Neural progenitor cell (in vitro differentiated cells): ENCODE measurements at places on chromosomes 11 and 22. TPM values are rescaled to one million over a fixed set of nuclear protein-coding genes. Genes with fewer than 3 reads are reported as not detected.

DNA sequence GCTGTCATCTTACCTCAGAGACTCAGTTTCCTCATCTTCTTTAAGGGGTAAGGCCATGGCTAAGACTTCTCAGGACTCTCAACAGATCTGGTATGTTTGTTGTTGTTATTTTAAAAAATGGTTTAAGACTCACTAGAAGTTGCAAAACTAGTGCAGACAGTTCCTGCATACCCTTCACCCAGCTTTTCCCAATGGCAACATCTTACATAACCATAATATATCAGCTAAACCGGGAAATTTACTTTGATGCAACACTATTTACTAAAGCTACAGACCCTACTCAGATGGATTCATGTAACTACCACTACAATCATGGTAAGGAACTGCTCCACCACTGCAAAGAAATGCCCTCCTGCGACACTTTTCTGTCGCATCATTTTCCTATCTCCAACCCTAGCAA is 20.4 kb downstream of the LGR4 start:
- H3K36me3 ChIP-seq: peaks cover 17% of the 10 kb centered on the region
- peak overlapping the region; percentile 89 for H3K27ac ChIP-seq

GRCh38 chr11:75639762-75640181 is 29.1 kb downstream of the MAP6 start:
- no peaks in the 10 kb centered on the region for H3K27me3 ChIP-seq
- DNase-seq: peak; percentile 47
- no peak overlapping the region for H3K27ac ChIP-seq
- H3K4me3 ChIP-seq: no peak overlapping the region
- H3K4me1 ChIP-seq: peaks cover 30% of the 10 kb centered on the region

DNA sequence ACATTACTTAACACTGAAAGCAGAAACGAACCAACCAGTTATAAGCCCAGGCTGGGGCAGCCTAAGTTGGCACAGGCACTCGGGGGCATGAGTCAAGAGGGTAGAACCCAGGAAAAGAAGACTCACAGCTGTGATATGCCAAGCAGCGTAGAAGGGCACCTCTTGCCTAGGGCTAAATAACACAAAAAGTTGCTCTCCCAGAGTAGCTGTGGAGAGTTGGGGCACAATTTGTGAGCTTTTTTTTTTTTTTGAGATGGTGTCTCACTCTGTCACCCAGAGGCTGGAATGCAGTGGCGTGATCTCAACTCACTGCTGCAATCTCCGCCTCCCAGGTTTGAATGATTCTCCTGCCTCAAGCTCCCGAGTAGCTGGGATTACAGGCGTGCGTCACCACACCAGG is 8.8 kb downstream of the CLMP start:
- H3K27ac ChIP-seq: no peak overlapping the region
- DNase-seq: no peak
- H3K4me3 ChIP-seq: no peak overlapping the region
- peaks cover 37% of the 10 kb centered on the region for H3K4me1 ChIP-seq

GRCh38 chr11:69551963-69552362 is 70.5 kb downstream of the LINC01488 start:
- no peak overlapping the region for H3K27ac ChIP-seq
- H3K4me3 ChIP-seq: no peak overlapping the region
- H3K4me1 ChIP-seq: no peaks in the 10 kb centered on the region
- DNase-seq: no peak
- H3K36me3 ChIP-seq: no peaks in the 10 kb centered on the region
- H3K27me3 ChIP-seq: no peaks in the 10 kb centered on the region

DNA sequence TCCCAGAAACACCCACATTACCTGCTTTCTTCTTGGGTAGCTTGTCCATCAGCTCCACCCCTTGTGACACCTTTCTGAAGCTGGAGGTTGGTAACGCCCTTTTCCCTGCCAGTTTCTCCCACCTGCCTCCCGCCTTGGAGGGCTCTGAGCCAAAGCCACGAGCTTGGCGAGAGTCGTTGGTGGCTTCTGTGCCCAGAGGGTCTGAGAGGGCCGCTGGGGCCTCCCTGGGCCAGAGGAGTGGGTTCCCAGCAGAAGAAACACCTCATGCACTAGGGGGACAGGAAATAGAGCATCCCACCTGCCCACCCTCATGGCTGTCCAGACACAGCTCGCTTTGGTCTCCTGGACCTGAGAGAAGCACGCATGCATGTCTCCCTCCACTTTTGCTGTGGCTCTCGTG is 37.9 kb downstream of the B3GAT1 start:
- no peak overlapping the region for H3K4me3 ChIP-seq
- no peak overlapping the region for H3K27ac ChIP-seq
- H3K36me3 ChIP-seq: no peaks in the 10 kb centered on the region
- no peaks in the 10 kb centered on the region for H3K4me1 ChIP-seq
- no peak for DNase-seq
- no peaks in the 10 kb centered on the region for H3K27me3 ChIP-seq

DNA sequence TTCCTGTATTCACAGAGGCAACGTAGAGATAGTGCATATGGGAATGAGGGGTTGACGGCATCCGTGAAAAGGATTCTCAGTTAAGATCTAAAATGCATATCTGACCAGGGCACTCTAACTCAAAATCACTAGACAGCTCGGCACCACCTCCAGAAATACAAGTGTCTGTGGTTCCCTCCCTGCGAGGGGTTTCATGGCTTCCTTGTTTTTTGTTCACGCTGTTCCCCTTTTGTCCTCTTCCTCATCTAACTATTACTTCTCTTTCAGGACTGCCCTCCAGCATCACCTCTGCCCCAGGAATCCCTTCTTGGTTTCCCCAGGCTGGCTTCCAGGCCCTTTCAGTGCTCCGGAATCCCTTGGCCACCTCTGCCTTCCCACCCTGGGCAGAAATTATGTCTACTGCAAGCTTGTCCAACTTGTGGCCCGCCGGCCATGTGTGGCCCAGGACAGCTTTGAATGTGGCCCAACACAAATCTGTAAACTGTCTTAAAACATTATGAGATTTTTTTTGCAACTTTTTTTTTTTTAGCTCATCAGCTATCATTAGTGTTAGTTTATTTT is 159.9 kb downstream of the FBXO7 start:
- no peak overlapping the region for H3K27ac ChIP-seq
- DNase-seq: no peak
- no peaks in the 10 kb centered on the region for H3K27me3 ChIP-seq
- H3K4me3 ChIP-seq: no peak overlapping the region

DNA sequence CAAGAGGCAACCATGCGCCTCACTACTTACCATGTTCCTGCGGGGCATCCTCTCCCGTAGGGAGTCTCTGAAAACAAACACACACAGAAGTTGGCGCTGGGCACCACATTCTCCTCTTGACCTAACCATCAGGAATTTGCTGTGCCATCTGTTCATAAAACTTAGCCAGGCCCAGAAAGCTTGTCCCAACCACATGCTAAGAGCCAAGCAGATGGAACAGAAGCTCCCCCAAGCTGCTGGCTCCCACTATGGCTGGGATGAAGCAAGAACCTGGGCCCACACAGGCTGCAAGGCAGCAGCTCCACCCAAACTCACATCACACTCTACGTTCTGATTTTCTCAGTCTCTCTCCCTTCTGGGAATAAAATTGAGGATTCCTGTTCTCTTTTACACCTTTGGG is 17.4 kb downstream of the HPS4 start:
- no peak overlapping the region for H3K27ac ChIP-seq
- H3K36me3 ChIP-seq: no peaks in the 10 kb centered on the region
- no peak overlapping the region for H3K4me3 ChIP-seq
- no peaks in the 10 kb centered on the region for H3K27me3 ChIP-seq
- DNase-seq: no peak

DNA sequence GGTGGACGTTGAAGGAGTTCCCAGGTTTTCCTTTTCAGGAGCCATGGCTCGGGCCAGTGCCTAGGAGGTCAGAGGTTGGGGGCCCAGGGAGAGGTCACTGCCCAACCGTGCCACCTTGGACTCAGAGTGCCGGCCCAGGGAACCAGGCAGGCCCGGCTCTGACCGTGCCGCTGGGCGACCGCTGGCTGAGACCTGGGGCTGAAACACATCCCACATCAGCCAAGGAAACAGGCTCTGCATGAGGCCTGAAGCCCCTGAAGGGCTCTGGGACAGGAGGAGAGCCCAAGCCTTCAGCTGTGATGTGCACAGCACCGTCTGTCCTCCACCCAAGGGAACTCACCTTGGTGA is 21.9 kb upstream of the RTN4R start:
- no peak overlapping the region for H3K4me3 ChIP-seq
- H3K4me1 ChIP-seq: no peaks in the 10 kb centered on the region
- H3K27me3 ChIP-seq: peaks cover 2% of the 10 kb centered on the region
- DNase-seq: no peak
- no peaks in the 10 kb centered on the region for H3K36me3 ChIP-seq
- H3K27ac ChIP-seq: no peak overlapping the region

- no peak overlapping the region for H3K27ac ChIP-seq
- peak overlapping the region; percentile 92 for H3K4me3 ChIP-seq
- H3K4me1 ChIP-seq: peaks cover 27% of the 10 kb centered on the region
- H3K36me3 ChIP-seq: no peaks in the 10 kb centered on the region
Observed at GRCh38 chr22:38455530-38456271, 702 bp upstream of the KCNJ4 start.

DNA sequence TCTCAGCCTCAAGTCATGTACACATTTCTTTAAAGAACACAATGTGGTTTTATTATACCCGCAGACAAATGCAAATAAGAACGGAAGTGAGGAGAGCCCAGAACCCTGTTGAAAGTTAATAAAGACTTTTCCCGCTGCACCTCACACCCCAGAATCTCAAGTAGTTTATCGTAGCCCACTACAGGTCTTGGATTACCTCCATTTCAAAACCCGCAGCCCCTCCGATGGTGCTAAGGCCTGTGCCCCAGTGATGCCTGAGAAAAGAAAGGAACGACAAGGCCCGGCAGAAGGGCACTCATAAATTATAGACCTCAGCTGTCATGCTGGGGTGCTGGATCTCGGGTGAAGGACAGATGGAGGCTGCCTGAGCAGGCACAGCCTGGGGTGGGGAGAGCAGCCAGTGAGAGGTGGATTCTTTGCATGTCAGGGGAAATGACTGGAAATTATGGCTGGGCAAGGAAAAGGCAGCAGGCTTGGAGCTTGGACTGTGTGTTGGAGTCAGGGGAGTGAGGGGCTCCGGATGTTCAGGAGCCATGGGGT is 354.1 kb downstream of the NTM start:
- H3K27me3 ChIP-seq: no peaks in the 10 kb centered on the region
- no peaks in the 10 kb centered on the region for H3K36me3 ChIP-seq
- H3K4me1 ChIP-seq: no peaks in the 10 kb centered on the region
- no peak overlapping the region for H3K4me3 ChIP-seq
- no peak for DNase-seq
- no peak overlapping the region for H3K27ac ChIP-seq

DNA sequence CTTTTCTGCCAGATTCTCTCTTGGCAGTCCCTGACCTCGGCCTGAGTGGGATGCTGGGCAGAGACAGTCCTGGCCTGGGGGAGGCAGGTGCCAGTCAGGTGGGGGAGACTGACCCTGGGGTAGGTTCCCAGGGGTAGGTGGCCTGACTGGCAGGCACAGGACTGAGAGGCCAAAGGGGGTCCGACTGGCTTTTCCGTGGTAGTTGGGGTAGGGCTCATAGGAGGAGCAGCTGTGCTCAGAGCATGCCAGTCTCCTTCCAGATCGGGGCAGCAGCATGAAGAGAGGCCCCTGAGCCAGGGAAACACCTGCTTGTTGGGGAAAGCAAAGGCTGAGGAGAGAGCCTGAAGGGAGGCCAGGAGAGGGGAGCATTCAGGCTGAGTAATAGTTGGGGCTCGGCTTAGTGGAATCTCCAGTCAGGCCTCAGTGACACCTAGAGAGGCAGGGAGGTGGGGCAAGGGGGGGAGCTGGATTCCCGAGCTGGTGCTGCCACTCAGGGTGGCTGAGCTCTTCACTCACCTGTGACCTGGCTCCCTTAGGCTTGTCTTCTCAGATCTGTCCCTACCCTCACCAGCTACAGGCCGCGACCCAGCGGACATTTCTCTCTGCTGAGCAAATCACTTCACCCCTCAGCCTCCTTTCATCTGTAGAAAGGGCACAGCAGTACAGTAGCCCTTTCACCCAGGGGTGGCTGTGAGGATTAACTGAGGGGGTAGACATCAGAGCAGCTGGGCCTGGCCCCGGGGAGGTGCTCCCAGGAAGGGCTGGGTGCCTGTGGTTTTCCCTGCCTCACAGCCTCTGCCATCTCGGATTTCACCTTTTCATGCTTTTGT is 26.2 kb downstream of the MCM5 start:
- no peaks in the 10 kb centered on the region for H3K27me3 ChIP-seq
- H3K4me1 ChIP-seq: peaks cover 29% of the 10 kb centered on the region
- no peak overlapping the region for H3K4me3 ChIP-seq
- H3K27ac ChIP-seq: peak overlapping the region; percentile 81

- H3K4me1 ChIP-seq: peaks cover 9% of the 10 kb centered on the region
- DNase-seq: no peak
- H3K36me3 ChIP-seq: no peaks in the 10 kb centered on the region
- no peak overlapping the region for H3K4me3 ChIP-seq
Observed at GRCh38 chr11:36060926-36061325, 117.1 kb downstream of the LDLRAD3 start.

DNA sequence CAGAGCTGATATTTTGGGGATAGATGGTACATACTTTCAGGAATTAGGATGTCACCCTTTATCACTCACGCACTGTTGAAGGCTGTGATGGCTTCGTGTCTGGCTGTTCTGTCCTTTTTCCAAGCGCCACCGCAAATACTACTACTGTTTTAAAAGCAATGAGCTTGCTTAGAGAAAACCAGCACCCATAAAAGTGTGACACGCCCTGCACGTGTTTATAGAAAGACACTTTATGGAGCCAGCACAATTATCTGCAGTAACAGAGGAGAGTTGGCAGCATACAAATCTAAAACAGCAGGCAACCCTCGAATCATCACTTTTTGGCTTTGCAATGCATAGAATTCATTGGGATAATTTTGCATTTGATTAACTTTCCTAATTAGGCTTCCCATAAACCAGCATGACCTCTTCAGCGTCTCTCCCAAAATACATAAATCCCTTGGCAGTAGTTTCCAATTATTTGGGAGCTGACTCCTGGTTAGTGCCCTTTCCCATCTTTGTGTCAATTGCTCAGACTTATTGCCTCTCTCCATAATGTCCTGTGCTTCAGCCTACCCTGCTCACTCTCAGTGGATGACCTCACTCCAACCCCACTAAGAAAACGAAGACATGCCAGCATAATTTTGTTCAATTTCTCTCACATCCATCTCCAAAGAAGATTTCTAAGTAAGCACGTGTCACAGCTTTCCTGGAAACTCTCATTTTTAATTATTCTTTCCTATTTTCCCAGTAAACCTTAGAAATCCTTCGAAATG is 118.7 kb upstream of the LARGE1 start:
- no peak for DNase-seq
- H3K27ac ChIP-seq: no peak overlapping the region
- H3K27me3 ChIP-seq: no peaks in the 10 kb centered on the region
- H3K4me3 ChIP-seq: no peak overlapping the region

- H3K36me3 ChIP-seq: no peaks in the 10 kb centered on the region
- H3K27me3 ChIP-seq: no peaks in the 10 kb centered on the region
- H3K4me1 ChIP-seq: peaks cover 18% of the 10 kb centered on the region
- H3K27ac ChIP-seq: no peak overlapping the region
- DNase-seq: no peak
Observed at GRCh38 chr11:35791088-35791958, 128.7 kb downstream of the TRIM44 start.

Gene MAJIN
- total RNA-seq: 0.06 TPM in 1 of 2 replicates, not detected in the other

Gene SCGB1A1
- not detected in 2 replicates for total RNA-seq

Gene CASP4
- not detected in 2 replicates for total RNA-seq

Gene TRIM64
- total RNA-seq: not detected in 2 replicates

Gene KRTAP5-9
- 0.15 TPM in 1 of 2 replicates, not detected in the other for total RNA-seq

Gene SHANK3
- total RNA-seq: 0.65 and 3.6 TPM in 2 replicates

Gene PHLDA2
- not detected in 2 replicates for total RNA-seq
